Stimulated activated CD8-positive, alpha-beta memory T cell treated with anti-CD3 and anti-CD28 coated beads, Interleukin-4, amount 100 ng/mL, for 1 hour (primary cell): ENCODE measurements at places on chromosomes 12 and 14.

GRCh38 chr14:76117789-76118484 lies 33.8 kb upstream of the GPATCH2L start:
- no peak for DNase-seq

GRCh38 chr12:123767613-123768012 lies 5.5 kb downstream of the DNAH10 start:
- no peak for DNase-seq

DNA sequence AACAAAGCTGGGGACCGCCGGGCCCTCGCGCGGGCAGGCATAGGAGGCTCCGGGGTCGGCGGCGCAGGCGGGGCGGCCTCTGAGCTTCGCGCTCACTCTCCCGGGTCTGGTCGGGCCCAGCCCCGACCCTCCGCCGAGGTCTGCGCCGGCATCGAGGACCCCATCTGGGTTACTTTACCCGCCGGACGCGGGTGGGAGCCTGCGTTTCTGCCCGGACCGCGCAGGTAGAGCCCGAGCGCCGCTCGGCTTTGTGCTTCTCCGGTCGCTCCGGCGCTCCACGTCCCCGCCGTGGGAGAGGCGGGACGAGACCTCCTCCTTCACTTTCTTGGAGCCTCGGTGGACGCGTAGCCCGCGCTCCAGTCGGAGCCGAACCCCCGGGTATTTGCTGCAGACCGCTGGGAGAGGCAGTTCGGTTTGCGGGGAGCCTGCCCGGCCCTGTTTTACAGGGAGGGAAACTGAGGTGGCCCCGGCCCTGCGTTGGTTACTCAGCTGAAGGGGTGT lies 63.2 kb downstream of the FBXL14 start:
- DNase-seq, result no peak

DNA sequence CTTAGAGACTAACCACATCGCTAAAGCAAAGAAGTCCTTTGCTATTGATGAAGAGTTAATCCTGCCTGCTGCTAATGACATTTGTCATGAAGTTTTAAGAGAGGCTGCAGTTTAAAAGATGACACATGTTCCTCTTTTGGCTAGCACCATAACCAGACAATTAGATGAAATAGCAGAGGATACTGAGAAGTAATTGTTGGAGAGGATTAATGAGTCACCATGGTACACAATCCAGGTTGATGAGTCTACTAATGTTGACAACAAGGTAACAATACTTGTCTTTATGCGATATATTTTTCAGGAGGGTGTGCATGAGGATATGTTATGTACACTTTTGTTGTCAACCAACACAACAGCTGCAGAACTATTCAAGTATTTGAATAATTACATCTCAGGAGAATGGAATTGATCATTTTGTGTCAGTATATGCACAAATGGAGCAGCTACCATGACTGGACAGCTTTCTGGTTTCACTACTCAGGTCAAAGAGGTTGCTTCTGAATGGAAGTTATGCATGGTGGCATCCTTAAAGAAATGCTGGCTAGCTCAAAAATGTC lies 56.7 kb downstream of the LRRIQ1 start:
- no peak for DNase-seq

- no peak for DNase-seq
These were observed 122.1 kb downstream of the CALM1 start for GRCh38 chr14:90518941-90519256.

DNA sequence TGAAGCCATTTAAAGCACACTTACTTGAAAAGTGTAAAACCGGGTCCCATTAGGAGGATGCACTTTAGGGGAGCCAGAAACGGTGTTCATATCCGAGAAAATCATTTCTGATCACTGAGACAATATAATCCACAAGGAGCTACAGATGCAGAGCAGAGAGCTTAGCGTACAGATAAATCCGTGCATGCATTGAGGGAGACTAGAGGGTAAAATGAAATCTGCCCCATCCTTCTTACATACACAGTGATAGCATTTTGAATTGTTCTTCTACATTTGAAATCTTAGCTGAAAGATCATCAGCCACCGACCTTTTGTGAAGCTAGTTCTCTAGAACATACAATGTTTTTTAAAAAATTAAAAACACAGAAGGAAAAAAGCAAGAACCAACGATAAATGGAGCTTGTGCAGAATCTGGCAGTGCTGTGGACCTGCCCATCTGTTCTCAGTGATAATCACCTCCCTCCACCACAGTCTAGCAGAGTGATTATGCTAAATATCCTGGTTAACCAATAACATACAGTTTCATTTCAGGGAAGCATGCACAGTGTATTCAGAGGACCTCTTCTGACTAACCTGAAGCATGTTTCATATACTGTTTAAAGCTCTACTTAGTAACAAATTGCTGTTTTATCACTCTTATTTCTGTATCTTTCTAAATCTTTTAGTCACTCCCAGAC lies 161.1 kb downstream of the PPFIA2 start:
- no peak for DNase-seq
